ENCODE measurements at places on chromosomes 13 and 19. TPM values are rescaled to one million over a fixed set of nuclear protein-coding genes. Genes with fewer than 3 reads are reported as not detected.
A peak's percentile ranks its signal among the peaks of the same experiment; 100 is the strongest.

UBE2L5 gene
- total RNA-seq, result not detected

- peaks cover 50% of the 10 kb centered on the region for H3K4me1 ChIP-seq
- H3K4me3 ChIP-seq, result peak within 1 kb of the TSS; percentile 73
- DNase-seq, result peak; percentile 74
- no peaks in the 10 kb centered on the region for H3K36me3 ChIP-seq
These were observed at the start of gene SLC25A15 for GRCh38 chr13:40789275-40790153. Gene SLC25A15 (plus strand): TSS chr13:40789611. CDS start chr13:40793227, 3,616 bp downstream.

DNA sequence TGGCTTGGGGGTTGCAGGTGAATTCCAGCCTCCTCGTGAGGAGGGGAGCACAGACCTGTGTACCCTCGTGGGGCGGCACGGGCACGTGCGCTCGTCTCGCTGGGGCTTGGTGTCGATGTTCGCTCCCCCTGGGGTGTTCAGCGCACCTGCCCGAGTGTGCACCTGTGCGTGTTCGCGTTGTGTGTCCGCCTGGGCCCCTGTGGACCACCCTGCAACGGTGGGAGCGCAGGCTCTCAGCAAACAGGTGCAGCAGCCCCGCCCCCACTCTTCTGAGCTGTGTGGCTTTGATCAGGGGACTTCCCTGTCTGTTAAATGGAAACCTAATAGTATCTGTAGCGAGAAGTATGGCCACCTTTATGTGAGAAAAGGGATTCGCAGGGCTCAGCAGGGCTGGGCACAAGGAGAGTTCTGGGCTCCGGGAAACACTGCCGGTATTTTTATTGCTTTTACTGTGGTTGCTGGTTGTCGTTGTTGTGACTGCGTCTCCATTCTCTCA, 549 bp downstream of the SMIM17 start:
- H3K27me3 ChIP-seq, result no peaks in the 10 kb centered on the region
- no peaks in the 10 kb centered on the region for H3K4me1 ChIP-seq
- no peak overlapping the region for H3K4me3 ChIP-seq
- no peak for DNase-seq

DNA sequence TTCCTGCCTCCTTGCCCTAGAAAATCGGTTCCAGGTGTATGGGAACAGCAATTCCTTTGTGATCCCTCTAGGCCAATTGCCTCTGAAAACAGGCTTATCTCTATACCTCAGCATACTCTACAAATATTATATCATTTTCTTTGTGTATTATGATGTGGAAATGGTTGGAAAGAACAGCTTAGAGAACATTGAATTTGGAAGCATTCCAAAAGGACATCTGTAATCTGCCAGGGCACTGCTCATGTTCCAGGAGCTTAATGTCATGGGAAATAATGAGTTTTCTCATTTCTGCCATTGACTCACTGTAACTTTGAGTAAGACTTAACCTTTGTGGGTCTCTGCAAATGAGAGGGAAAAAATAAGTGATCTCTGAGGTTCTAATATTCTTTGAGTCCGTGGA, 147.3 kb downstream of the UFM1 start:
- H3K4me3 ChIP-seq, result no peak overlapping the region
- DNase-seq, result no peak
- H3K36me3 ChIP-seq, result no peaks in the 10 kb centered on the region
- no peak overlapping the region for H3K27ac ChIP-seq

LAIR1 gene
- 64.1 TPM for total RNA-seq

DNA sequence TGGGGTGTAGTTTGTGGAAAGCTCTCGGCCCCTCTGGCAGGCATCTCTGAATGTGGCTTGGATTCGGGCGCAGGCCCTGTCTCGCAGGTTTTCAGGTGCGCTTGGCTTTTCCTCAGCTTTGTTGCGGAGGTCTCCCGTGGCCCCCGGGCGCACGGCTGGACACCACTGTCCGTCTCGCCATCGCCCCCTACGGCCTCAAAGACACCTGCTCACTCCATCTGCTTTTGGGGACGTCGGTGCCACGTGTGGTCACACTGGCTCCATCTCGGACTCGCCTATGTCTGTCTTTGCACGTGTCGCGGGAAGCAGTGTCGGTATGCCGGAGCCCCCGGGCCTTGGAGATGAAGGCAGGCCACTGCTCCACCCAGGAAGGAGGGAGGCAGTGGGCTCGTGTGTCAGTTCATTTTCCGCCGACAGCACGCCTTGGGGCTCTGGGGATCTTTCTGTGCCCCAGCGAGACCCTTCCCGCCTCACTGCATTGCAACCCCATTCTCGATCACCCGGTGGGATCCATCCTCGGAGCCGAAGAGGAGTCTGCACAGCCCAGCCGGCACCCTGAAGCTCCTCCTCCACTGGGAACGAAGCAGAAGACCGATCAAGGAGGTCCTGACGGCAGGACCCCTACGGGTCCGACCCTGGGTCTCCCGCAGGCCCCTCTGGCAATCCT, 42.1 kb downstream of the ZNF146 start:
- H3K4me3 ChIP-seq, result no peak overlapping the region
- peaks cover 9% of the 10 kb centered on the region for H3K36me3 ChIP-seq
- peak; percentile 14 for DNase-seq
- H3K27me3 ChIP-seq, result no peaks in the 10 kb centered on the region
- no peaks in the 10 kb centered on the region for H3K4me1 ChIP-seq

FXYD3 gene
- total RNA-seq, result not detected

DNA sequence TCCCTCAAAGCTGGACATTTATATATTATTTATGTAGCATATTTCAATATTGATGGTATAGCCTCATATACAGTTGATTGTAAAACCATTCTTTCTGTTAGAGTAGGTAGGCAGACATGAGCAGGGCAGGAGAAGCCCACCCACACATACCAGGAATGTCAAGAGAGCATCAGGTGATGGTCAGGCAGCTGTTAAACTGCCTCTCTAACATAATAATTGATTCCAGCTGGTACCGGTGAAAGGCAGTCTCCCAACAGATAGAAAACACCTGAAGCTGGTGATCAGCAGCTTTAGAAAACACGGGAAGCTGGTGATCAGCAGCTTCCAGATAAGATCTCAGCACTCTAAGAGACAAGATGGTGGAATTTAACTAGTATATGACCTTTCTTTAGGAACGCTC, 132.9 kb downstream of the SLITRK6 start:
- H3K4me1 ChIP-seq, result no peaks in the 10 kb centered on the region
- no peak for DNase-seq
- no peaks in the 10 kb centered on the region for H3K36me3 ChIP-seq
- no peaks in the 10 kb centered on the region for H3K27me3 ChIP-seq
- H3K27ac ChIP-seq, result no peak overlapping the region
- no peak overlapping the region for H3K4me3 ChIP-seq

CCL25 gene
- total RNA-seq, result not detected

DNA sequence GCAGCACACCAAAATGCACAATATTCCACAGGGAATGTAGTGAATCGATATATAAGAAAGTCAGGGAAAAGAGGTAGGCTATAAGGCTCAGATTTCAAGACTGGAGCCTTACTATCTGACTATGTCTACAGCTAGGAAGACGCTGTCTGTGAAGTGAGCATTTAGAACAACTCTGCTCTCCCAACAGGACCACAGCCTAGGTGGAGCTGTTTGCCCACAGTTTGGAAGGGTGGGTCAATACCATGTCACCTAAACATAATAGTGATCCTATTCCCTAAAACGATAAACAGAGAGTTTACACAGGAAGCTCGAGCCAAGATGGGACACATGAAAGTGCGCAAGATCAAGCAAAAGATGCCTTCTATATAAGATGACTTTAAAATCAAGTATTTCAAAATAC, 2486.0 kb upstream of the PCDH20 start:
- no peak overlapping the region for H3K4me3 ChIP-seq
- H3K27ac ChIP-seq, result no peak overlapping the region
- DNase-seq, result no peak
- no peaks in the 10 kb centered on the region for H3K27me3 ChIP-seq
- H3K36me3 ChIP-seq, result no peaks in the 10 kb centered on the region

GRCh38 chr19:48625891-48626327, 6.6 kb downstream of the SPHK2 start:
- H3K27me3 ChIP-seq, result no peaks in the 10 kb centered on the region
- H3K27ac ChIP-seq, result no peak overlapping the region
- DNase-seq, result no peak
- peaks cover 51% of the 10 kb centered on the region for H3K4me1 ChIP-seq
- H3K4me3 ChIP-seq, result no peak overlapping the region
- H3K36me3 ChIP-seq, result peaks cover 22% of the 10 kb centered on the region

GRCh38 chr19:14015524-14016035, 9.5 kb upstream of the RFX1 start:
- H3K4me1 ChIP-seq, result peaks cover 2% of the 10 kb centered on the region
- no peaks in the 10 kb centered on the region for H3K27me3 ChIP-seq
- no peak for DNase-seq
- H3K36me3 ChIP-seq, result no peaks in the 10 kb centered on the region

FDX2 gene
- total RNA-seq, result 11.1 TPM

SIGLEC8 gene
- total RNA-seq, result not detected

DNA sequence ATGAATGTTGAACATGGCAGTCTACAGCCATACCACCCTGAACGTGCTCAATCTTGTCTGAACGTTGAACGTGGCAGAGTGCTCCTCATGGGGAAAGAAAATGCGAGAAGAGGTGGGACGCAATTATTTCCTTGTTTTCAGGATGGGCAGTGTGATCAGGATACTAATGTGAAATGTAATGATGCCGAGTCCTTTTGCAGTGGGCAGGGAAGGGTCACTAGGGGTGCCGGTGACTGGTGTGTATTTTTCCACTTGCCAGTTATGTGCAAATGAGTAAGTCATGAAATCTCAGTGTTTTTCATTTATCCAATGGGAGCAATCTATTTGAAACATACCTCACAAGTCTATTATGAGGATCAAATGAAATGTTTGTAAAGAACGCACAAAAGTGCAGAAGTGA, 84.8 kb downstream of the LNX2 start:
- peaks cover 6% of the 10 kb centered on the region for H3K27me3 ChIP-seq
- no peaks in the 10 kb centered on the region for H3K36me3 ChIP-seq
- no peak overlapping the region for H3K4me3 ChIP-seq

DNA sequence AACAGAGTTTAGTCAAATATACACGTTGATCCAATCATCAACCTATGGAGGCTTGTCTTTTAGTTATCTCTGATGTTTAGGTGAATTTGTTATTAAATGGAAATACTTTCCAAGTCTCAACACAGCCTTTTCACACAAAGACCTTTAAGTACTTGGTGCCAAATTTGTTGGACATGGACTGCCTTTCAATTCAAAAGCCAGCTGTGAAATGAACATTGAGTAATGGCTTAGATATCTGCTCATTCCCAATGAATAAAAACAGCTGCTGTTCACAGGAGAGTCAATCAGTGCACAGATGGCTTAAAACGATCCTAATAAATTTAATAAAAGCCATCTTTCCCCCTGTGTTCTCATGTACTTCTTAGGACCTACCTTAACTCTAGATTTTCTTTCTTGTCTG, 19.9 kb upstream of the DHRS12 start:
- H3K27me3 ChIP-seq, result no peaks in the 10 kb centered on the region
- peaks cover 67% of the 10 kb centered on the region for H3K4me1 ChIP-seq
- no peak for DNase-seq

CATSPERD gene
- not detected for total RNA-seq

CYP2S1 gene
- 0.19 TPM for total RNA-seq

- H3K27me3 ChIP-seq, result no peaks in the 10 kb centered on the region
- no peak overlapping the region for H3K27ac ChIP-seq
- no peaks in the 10 kb centered on the region for H3K4me1 ChIP-seq
- no peak for DNase-seq
- H3K4me3 ChIP-seq, result no peak overlapping the region
- no peaks in the 10 kb centered on the region for H3K36me3 ChIP-seq
These were observed 129.2 kb downstream of the ZIC5 start for GRCh38 chr13:99842405-99842804.

- peak overlapping the region; percentile 69 for H3K4me3 ChIP-seq
- peak overlapping the region; percentile 96 for H3K27ac ChIP-seq
- H3K4me1 ChIP-seq, result peaks cover 74% of the 10 kb centered on the region
- peaks cover 54% of the 10 kb centered on the region for H3K36me3 ChIP-seq
These were observed 18.6 kb downstream of the DEDD2 start for GRCh38 chr19:42198676-42199439.

SPINT2 gene
- 15.6 TPM for total RNA-seq

- H3K27me3 ChIP-seq, result no peaks in the 10 kb centered on the region
- H3K27ac ChIP-seq, result no peak overlapping the region
- no peaks in the 10 kb centered on the region for H3K4me1 ChIP-seq
- H3K4me3 ChIP-seq, result no peak overlapping the region
These were observed 749.4 kb upstream of the SLC10A2 start for GRCh38 chr13:103815619-103816018.

CD209 gene
- total RNA-seq, result not detected

DNA sequence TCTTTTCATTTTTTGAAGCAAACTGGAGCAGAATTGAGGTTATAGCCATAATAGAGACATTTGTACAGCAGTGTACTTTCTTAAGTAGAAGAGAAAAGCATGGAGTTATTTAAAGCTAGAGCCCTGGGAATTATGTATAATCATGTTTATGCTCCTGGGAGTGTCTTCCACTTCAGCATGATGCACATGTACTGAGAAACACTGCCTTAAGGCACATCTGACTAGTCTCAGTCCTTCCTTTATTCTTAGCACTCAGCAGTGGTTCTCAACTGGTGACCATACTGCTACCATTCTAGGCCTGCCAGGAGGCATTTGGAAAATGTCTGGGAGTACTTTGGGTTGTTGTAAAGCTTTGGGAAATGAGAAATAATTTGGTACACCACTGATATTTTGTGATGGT, 45.8 kb downstream of the VWA8 start:
- peaks cover 6% of the 10 kb centered on the region for H3K36me3 ChIP-seq
- H3K27ac ChIP-seq, result no peak overlapping the region
- H3K4me3 ChIP-seq, result no peak overlapping the region
- H3K4me1 ChIP-seq, result peaks cover 27% of the 10 kb centered on the region

GRCh38 chr19:6424195-6424938, at the start of gene KHSRP:
Gene KHSRP (minus strand): TSS chr19:6424811. CDS start chr19:6424701, 110 bp downstream.
- H3K27me3 ChIP-seq, result no peaks in the 10 kb centered on the region
- peaks cover 32% of the 10 kb centered on the region for H3K4me1 ChIP-seq
- peak; percentile 45 for DNase-seq

DNA sequence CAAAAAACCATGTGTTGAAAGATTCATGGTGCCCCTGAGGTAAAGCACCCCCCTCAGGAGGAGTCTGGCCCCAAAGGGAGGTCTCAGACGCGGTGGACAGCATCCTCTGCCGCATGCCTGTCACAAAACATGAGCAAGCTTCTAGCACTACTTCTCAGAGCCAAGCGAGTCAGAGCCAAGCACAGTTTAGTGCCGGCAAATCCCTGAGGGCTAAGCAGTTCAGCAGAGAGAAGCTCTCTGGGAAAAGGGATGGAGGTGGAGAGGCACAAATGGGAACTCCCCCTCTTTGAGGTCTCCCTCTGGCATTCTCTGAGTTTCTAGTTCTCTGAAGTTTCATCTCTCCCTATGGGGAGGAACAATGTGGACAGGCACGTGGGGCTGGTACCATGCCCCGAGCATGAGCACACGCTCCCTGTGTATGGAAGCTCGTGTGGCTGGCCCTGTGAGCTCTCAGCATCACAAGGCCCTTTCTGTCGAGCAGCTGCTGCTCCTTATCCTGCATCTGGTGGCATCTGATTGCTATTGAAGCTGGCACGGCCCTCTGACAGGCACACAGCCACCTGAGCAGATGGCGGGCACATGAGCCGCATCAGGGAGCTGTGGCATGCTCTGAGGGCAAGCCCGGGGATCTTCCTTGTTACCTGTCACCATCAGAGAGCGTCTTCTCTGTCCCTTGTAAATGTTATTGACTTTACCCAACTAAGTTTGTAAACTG, 325.1 kb downstream of the SLC7A1 start:
- no peak overlapping the region for H3K4me3 ChIP-seq
- H3K27me3 ChIP-seq, result no peaks in the 10 kb centered on the region
- no peaks in the 10 kb centered on the region for H3K4me1 ChIP-seq

RDH8 gene
- total RNA-seq, result not detected

GRCh38 chr13:44195245-44195644, 178.4 kb upstream of the SERP2 start:
- H3K27ac ChIP-seq, result peak overlapping the region; percentile 1
- peak; percentile 50 for DNase-seq
- no peak overlapping the region for H3K4me3 ChIP-seq
- peaks cover 76% of the 10 kb centered on the region for H3K27me3 ChIP-seq

BRME1 gene
- total RNA-seq, result 4.4 TPM

LYPD5 gene
- total RNA-seq, result 0.40 TPM

GJB6 gene
- 11.0 TPM for total RNA-seq

Data from activated CD8-positive, alpha-beta memory T cell treated with anti-CD3 and anti-CD28 coated beads, Interleukin-2, amount 10 ng/mL, durations not matched to agents 7 days and 5 days (primary cell).